Thyroid gland (tissue), 4 donors: ENCODE measurements at places on chromosomes 7 and 10. TPM values are rescaled to one million over a fixed set of nuclear protein-coding genes. Genes with fewer than 3 reads are reported as not detected.

GRCh38 chr7:27745064-27745583 lies 5.2 kb downstream of the TAX1BP1 start:
- H3K4me3 ChIP-seq = no peak overlapping the region
- peaks cover 15% of the 10 kb centered on the region for H3K4me1 ChIP-seq
- DNase-seq = peak; percentile 27
- H3K27me3 ChIP-seq = no peaks in the 10 kb centered on the region
- peak overlapping the region; percentile 8 for H3K27ac ChIP-seq

DNA sequence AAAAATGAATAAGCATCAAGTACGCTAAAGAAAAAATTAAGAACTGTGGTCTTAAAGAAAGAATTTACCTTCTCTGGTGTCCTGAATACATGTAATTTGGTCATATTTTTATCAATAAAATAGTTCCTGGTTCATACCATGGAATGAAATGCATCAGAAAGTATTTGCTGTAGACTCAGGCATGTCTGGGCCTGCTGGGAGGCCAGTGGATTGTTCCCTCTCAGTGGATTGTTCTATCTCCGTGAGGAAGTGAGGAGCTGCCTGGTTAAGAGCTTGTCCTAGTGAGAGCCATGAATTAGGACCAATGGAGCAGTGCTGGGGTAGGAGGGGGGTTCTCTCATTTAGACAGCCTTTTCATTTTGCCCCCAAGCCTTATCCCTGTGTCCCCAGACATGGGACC lies 211.7 kb upstream of the HABP2 start:
- H3K4me1 ChIP-seq = no peaks in the 10 kb centered on the region
- H3K27me3 ChIP-seq = no peaks in the 10 kb centered on the region
- DNase-seq = no peak
- no peaks in the 10 kb centered on the region for H3K36me3 ChIP-seq
- H3K27ac ChIP-seq = no peak overlapping the region

GRCh38 chr10:113080925-113081229 lies 130.8 kb downstream of the TCF7L2 start:
- no peak overlapping the region for H3K4me3 ChIP-seq
- no peak overlapping the region for H3K27ac ChIP-seq
- no peaks in the 10 kb centered on the region for H3K36me3 ChIP-seq
- DNase-seq = no peak
- H3K4me1 ChIP-seq = peaks cover 3% of the 10 kb centered on the region

- no peaks in the 10 kb centered on the region for H3K27me3 ChIP-seq
- H3K27ac ChIP-seq = no peak overlapping the region
- DNase-seq = no peak
- H3K4me3 ChIP-seq = no peak overlapping the region
- no peaks in the 10 kb centered on the region for H3K4me1 ChIP-seq
- no peaks in the 10 kb centered on the region for H3K36me3 ChIP-seq
Observed at GRCh38 chr7:140609646-140610045, 31.0 kb downstream of the DENND2A start.

DNA sequence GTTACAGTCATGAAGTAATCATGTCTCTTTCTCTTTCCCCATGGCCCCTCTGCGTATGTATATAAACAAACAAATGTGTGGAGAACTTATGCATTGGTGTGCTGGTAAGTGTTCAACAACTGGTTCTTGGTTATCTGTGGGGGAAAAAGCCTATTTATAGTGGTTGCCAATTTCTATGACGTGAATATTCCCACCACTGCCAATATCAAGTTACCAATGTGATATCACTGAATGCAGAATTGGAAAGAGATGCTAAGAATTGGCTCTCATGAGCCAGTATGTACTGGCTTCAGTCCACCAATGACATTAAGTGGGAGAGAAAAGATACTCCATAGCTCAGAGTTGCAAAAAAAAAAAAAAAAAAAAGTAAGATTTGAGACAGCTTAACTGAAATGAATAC lies 399.7 kb downstream of the REEP3 start:
- no peak overlapping the region for H3K27ac ChIP-seq
- H3K4me1 ChIP-seq = no peaks in the 10 kb centered on the region

PNPLA8 gene
- 42.9 TPM for total RNA-seq
